ENCODE measurements at places on chromosomes 6 and 20.

- DNase-seq: no peak
These were observed 61.2 kb upstream of the TRAF3IP2 start for GRCh38 chr6:111666847-111667246.

DNA sequence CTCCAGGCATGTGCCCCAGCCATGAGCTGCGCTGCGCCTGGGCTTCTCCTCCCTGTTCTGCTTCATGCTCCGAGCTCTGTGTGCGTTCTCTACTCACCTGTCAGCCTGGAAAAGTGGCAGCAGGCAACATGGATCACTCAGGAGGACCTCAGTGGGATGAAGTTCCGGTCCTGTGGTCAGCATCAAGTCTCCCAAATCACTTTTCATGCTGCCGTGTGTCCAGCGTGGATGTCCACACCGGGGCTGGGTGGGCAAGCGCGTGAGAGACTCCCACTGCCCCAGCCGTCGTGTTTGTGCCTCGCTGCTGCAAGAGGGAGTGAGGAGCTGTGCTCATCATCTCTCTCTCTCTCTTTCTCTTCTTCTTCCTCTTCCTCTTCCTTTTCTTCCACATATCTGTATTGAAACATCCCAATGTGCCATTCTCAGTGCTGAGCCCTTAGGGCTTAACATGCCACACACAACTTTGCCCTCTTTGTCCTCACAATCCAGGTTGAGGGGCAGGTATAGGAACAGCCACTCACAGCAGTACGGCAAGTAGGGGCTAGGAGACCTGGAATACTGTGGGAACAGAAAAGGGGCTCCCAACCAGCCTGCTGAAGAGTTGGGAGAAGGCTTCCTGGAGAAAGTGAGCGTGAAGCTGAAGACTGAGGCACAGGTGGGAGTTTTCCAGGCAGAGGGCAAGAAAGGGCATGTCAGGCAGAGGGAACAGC, 3.8 kb upstream of the PDYN start:
- no peak for DNase-seq

GRCh38 chr6:114343782-114344144, 940 bp upstream of the HS3ST5 start:
- no peak for DNase-seq

GRCh38 chr6:87628881-87629280, 38.9 kb downstream of the ORC3 start:
- no peak for DNase-seq

DNA sequence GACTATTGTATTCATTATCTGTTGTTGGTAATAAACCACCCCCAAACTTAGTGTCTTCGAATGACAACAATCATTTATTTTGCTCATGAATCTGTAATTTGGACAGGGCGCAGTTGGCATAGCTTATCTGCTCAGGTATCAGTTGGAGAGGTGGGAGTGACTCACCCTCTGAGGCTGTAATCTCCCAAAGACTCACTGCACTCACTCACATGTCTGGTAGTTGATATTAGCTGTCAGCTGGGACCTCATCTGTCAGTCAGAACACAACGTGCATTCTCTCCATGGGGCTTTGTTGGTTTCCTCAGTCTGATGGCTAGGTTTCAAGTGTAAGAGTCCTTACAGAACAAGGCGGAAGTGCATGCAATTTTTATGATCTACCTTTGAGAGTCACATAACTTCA, 219.0 kb upstream of the PRND start:
- no peak for DNase-seq
